ENCODE measurements at places on chromosomes 1 and 21.

GRCh38 chr21:28865488-28866186 lies 127.0 kb downstream of the LTN1 start:
- no peak for DNase-seq

- DNase-seq, result no peak
These were observed 120.6 kb upstream of the RAVER2 start for GRCh38 chr1:64624218-64624713.

GRCh38 chr1:172951730-172952365 lies 98.9 kb downstream of the TNFSF18 start:
- no peak for DNase-seq

DNA sequence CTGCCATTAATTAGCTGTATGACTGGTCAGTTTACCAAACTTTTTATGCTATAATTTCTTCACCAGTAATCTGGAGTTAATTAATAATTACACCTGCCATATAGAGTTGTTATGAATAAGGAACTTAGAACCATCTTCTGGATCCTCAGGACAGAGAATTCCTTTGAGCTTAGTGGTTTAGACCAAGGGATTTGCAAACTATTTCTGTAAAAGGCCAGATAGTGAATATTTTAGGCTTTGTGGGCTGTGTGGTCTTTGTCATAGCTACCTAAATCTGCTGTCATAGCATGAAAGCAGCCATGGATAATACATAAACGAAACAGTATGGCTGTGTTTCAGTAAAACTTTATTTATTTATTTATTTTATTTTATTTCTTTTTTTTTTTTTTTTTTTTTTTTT lies 9.0 kb downstream of the TIMM17A start:
- no peak for DNase-seq

GRCh38 chr1:5526822-5527551 lies 465.2 kb downstream of the NPHP4 start:
- DNase-seq, result no peak

DNA sequence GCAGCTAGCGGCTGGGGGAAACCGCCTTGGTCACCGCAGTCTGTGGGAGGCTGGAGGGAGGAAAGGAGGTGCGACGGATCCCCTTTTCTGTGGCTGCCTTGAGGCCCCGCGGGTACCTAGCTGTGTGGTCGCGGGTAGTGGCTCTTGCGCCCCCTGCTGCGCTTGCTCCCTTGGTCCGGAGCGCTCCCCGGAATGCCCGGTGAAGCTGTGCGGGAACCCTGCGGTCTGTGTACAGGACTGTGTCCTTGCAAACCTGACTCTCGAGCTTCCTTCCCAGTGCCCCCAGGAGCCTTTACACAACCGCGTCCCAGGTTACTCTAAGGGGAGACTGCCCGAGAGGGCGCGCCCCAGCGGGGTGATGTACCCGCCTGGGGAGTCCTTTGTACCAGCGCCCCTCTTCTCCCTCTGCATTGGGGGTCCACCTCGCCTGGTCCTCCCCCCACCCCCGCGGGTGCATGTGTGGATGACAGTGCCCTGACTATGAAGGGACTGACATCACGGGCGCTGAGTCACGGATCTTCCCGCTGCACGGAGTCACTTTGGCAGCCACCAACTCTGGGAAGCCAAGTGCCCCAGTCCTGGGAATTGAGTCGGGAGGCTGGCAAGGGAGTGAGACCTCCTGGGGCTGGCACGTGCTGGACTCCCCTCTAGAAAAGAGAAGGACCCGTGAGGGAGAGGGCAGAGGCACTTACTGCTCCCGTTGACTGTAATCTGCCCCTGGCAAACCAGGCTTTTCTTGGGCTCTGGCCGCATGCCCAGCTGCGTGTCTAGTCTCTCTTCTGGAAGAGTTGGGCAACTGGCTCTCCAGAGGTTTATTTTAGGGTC lies 816 bp downstream of the IL6R start:
- DNase-seq, result peak; percentile 21

GRCh38 chr21:18545908-18546307 lies 142.3 kb upstream of the TMPRSS15 start:
- DNase-seq, result no peak

DNA sequence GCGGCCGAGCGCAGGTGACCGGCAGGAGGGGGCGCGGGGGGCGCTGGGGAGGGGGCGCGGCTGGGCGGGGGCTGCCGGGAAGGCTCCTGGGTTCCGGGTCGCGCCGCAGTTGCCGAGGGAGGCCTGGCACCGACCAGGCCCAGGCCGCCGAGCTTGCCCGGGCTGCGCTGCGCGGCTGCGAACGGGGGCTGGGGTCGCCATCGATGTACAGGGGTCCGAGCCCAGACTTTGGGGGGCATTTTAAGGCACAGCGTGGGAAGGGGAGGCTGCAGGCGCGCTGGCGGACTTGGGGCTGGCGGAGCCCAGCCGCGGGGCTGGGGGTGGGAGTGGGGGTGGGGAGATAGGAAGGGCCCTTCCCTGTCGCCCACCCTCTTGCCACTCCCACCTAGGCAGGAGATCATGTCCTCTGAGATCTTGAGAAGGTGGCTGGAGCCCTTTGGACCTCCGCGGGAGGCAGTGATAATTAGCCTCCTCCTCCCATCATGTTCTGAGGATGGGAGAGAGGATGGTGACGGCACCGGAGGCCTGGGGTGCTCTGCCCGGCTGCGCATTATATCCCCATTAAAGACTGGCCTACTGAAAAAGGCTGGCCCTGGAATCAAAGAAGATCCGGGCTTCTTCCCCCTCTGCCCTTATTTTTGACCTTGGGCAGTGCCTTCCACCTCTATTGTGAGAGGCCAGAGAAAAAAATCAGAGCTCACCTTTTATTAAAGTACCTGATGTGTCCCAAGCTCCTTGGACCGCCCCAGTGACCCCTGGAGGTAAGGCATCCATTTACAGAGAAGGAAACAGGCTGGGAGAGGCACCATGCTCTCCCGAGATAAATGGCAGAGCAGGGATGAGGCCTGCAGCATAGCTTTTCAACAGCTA lies 497 bp downstream of the FBXO44 start:
- no peak for DNase-seq

DNA sequence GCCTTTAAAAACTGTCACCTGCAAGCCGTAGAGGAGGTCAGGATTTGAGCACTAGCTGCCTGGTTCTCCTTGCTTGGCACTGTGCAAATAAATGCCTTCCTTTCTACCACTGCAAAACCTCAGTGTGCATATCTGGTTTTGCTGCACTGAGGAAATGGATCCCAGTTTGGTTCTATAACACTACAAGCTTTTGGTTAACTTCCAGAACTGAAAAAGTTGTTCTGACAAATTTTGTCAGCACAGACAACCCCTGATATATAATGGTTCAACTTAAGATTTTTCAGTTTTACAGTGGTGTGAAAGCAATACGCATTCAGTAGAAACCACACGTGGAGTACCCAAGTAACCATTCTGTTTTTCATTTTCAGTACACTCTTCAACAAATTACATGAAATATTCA lies 29.8 kb upstream of the GALNT2 start:
- no peak for DNase-seq
